ENCODE measurements at places on chromosomes 12 and 14.

DNA sequence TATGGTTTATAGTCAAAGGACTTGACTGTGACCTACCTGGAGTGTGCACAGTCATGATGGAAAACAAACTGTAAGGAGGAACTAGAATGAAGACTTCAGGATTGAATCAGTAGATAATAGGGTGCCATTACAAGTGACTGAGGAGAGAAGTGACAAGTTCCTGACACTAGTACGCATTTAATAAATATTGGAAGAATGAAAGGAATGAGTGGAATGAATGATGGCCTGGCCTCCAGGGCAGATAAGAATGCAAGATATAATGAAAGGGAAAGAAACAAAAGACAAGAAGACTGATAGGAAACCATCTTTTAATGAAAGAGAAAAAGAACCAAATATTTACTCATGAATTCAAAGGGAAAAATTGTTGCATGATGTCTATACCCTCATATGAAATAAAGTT, 44.7 kb upstream of the NEDD1 start:
- no peak for DNase-seq

DNA sequence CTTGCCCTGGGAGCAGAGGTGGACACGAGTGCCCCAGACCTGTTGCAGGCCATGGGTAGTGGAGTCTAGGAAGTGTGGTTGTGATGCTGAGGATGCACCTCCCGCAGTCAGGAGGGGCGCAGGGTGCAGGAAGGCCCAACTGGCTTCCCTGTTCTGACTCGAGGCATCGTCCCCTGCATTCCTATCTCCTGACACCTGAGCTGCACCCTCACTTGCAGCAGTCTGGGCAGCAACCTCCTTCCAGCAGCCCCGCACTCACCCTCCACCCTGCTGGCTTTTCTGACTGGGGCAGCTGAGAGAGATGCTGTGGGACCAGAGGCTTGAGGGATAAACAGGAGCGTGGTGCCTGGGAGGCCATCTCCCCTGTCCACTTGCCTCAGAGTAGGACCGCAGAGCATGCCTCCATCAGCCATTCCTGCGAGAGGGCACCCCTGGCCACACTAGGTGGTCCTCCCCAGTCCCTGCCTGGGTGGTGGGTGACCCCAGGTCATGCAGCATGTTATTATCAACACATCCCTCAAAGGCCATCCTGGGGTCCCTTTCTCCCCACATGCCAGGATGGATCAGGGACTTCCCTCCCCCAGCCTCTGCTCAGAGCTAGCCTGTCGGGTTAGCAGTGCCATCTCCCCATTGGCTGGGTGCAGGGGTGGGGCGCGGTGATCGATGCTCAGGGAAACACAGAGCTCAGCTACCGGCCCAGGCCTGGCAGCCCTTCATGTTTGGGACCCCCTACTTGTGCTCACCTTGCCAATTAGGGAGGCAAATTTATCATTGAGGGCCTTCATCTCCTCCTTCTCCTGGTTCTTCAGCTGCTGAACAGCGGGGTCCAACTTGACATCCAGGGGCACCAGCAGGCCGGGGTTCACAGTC, 719 bp downstream of the KRT80 start:
- no peak for DNase-seq

GRCh38 chr14:50018201-50018932, 98.0 kb downstream of the VCPKMT start:
- no peak for DNase-seq

- no peak for DNase-seq
These were observed 119.2 kb downstream of the TMTC2 start for GRCh38 chr12:82805812-82806497.

GRCh38 chr14:77094672-77095284, 3.3 kb upstream of the CIPC start:
- peak; percentile 87 for DNase-seq

DNA sequence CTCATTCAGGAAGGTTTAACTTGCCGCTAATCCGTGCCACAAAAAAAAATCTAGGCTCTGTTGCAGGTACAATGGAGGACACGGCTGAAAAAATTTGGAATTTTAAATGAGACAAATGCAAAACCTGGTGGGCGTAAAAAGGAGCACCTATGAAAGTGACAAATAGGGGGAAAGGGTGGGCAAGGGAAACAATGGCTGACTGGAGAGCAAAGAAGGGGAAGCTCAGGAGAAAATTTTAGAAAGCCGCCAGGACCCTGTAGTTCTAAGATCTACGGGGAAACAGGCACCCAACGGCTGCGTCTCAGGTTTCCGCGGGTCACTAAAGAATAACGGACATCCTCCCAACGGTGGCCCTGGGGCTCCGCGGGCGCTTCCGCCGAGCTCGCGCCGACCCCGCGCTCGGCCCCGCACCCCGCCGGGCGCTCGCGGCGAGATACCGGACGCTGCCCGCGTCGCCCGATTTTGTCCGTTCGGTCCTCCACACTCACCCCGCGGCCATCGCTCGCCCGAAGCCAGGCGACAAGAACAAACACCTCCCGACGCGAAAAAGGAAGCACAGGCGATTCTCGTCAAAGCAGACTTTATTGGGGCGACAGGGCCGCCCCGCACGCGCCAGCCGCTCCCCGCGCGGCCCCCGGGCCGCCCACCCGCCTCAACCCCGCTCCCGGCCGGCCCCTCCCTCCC, 1.1 kb upstream of the YY1 start:
- DNase-seq = peak; percentile 83
